ENCODE measurements at places on chromosomes 5 and 9. TPM values are rescaled to one million over a fixed set of nuclear protein-coding genes. Genes with fewer than 3 reads are reported as not detected.

GRCh38 chr9:69199769-69200470 is 25.8 kb downstream of the TJP2 start:
- DNase-seq, result peak; percentile 71

HTR1A gene
- total RNA-seq, result not detected

DNA sequence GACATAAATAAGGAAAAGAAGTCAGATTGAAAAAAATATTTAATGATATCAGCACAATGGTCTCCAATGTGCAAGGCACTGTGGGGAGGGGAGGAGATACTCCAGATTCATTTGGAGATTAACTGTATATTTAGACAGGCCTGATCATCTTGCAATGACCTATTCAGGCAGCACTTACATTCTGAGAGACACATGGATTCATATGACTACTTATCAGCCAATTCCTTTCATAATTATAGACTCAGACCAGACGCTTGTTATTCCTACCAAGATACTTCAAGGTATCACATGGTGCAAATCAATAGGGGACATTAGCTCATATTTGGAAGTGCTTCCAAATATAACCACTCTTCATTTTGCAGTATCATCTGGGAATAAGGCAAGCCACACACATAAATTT is 153.5 kb upstream of the TARS1 start:
- DNase-seq, result no peak

PFN3 gene
- not detected for total RNA-seq

DNA sequence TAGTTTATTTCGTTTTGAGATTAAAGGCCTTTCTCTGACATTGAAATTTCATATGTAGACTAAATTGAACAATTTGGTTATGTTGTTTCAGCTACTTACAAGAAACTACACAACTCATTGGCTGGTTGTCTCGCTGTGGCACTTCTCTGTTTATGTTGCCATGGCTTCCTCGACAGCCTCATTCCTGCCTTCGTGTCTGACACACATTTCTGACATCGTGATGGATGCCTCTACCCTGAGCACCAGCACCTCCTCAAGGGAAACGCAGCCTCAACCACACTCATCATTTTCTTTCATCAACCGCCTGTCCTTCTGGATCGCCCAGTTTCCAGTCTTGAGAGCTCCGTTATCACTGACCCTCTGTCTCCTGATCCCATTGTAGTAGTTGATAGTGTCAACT is 562.8 kb downstream of the PDE4D start:
- DNase-seq, result no peak

GRCh38 chr5:41641621-41642020 is 131.2 kb upstream of the PLCXD3 start:
- no peak for DNase-seq

SNCAIP gene
- 0.84 TPM for total RNA-seq

SLC6A19 gene
- not detected for total RNA-seq

PCDHGA10 gene
- 34.0 TPM for total RNA-seq

DNA sequence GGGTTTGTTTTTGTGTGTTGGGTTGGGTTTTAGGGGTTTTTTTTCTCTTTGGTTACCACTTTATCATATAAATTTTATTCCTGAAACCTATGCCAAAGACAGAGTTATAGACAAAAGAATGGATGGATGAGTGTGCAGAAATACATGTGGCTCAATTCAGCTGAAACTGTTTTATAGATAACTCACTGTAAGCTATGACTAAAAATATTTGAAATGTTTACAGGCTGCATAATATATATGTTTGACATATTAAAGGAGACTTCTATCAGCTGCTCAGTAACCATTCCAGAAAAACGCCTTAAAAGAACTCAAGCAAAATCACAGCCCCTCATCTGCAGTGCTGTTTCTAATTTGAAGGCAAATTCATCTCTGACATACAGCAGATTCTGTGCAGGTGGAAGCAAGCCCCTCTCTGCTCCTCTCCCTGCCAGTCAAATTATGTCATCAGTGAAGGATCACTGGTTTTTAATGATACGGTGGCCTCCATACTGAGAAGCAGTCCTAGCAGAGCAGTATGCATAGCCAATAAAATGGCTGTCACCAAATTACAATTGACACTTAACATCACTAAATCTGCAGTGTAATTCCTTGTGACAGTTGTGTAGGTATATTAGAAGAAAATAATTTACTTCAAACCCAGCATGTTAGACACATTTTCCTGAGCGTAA is 301.6 kb downstream of the NR2F1-AS1 start:
- peak; percentile 23 for DNase-seq

DNA sequence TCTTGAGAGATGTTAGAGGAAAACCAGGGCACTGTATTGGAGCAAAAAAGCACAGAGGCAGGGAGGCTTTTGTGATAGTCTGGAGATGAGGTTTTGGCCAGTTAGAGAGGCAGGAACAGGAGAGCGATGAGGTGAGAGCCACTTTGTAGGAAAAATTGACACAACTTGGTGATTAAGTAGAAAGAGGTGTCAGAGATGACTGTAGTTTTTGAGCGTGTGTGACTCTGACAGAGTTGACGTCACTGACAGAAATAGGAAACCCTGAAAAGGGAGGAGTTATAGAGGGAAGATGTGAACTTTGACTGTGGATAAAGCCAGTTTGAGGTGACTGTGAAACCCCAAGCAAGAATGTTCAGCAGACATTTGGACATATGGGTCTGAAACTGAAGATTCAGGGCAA is 15.7 kb downstream of the NFX1 start:
- DNase-seq, result no peak

- DNase-seq, result no peak
Observed at GRCh38 chr5:139273322-139273571, 20.3 kb upstream of the MATR3 start.

DNA sequence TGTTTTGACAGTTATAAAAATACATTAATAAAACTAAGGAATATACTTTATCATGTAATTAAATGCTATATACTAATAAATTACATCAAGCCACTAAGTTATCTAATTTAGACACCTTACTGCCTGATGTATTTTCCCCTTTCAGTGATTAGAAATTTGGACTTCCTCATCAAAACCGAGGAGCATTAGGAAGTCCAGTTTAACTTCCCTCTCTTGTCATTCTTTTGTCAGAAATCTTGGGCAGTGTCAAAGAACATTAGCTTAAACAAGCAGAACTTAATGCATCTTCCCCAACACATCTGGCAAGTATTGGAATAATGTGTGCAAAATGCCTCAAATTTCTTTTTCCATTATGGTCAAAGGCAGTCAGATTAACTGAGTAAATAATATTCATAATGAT is 81.6 kb downstream of the PLPP1 start:
- DNase-seq, result no peak

DNA sequence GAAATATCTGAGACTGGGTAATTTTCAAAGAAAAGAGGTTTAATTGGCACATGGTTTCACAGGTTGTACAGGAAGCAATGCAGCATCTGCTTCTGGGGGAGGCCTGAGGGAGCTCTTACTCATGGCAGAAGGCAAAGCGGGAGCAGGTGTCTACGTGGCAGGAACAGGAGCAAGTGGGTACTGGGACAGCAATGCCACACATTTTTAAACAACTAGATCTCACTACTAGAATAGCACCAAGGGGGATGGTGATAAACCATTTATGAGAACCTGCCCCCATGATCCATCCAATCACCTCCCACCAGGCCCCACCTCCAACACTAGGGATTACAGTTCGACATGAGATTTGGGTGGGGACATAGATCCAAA is 47.6 kb upstream of the HOMER1 start:
- DNase-seq, result no peak

MCTP1 gene
- 45.9 TPM for total RNA-seq

DNA sequence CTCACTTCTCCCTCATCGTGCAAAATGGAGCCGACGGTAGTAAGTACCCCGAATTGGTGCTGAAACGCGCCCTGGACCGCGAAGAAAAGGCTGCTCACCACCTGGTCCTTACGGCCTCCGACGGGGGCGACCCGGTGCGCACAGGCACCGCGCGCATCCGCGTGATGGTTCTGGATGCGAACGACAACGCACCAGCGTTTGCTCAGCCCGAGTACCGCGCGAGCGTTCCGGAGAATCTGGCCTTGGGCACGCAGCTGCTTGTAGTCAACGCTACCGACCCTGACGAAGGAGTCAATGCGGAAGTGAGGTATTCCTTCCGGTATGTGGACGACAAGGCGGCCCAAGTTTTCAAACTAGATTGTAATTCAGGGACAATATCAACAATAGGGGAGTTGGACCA is 979 bp downstream of the PCDHGA12 start:
- peak; percentile 34 for DNase-seq

DNA sequence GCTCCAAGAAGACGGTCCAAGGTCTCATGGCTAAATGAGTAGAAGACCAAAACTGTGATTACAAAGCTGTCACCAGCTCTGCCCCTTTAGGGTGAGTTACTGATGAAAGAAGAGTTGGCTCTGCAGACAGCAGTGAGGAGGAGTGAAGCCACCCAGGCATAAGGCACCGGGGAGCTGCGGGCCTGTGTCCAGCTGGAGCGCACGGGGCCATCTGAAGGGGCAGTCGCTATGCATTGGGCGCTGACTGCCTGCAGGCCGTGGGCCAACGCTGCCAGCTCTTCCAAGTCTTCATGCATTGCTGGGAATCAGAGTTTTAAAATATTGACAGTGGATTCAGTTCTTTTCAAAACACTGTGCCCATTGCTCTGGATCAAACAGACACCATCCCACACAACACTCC is 70.3 kb downstream of the DAPK1 start:
- no peak for DNase-seq

GRCh38 chr9:135443797-135444425 is 35.7 kb upstream of the PPP1R26 start:
- DNase-seq, result no peak

GPR21 gene
- 0.67 TPM for total RNA-seq

All from astrocyte (in vitro differentiated cells and primary cell).